ENCODE measurements at places on chromosomes 13 and 19.

GRCh38 chr13:82356667-82357410 is 1525.4 kb downstream of the SLITRK1 start:
- no peak for DNase-seq

GRCh38 chr13:69373747-69374425 is 733.7 kb upstream of the ATXN8OS start:
- no peak for DNase-seq

DNA sequence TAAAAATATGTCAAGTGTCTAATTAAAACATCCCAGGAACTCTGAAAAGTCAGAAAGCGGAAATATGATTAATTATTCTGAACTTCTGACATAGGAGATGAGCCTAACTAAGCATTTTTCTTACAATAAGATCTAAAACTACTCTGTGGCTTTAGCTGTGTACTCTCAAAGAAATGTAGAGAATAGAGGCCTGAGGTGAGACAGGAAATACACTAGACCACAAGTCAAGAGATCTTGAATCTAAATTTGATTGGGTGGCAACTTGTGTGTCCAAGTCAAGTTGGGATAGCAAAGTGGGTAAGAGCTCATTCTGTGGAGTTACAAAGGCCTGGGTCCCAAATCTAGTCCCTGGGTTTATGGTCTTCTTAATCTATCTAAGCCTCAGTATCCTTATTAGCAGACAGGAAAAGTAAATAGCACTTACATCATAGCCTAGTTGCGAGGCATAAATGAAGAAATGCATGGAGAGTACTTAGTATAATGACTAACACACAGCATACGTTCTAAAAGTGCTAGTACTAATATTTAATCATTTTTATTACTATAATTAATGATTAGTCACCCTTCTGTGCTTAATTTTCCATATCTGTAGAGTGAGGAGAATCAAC is 9.4 kb upstream of the LRRC63 start:
- DNase-seq: no peak

- DNase-seq: no peak
These were observed 29.6 kb upstream of the TMEM255B start for GRCh38 chr13:113729187-113730019.

DNA sequence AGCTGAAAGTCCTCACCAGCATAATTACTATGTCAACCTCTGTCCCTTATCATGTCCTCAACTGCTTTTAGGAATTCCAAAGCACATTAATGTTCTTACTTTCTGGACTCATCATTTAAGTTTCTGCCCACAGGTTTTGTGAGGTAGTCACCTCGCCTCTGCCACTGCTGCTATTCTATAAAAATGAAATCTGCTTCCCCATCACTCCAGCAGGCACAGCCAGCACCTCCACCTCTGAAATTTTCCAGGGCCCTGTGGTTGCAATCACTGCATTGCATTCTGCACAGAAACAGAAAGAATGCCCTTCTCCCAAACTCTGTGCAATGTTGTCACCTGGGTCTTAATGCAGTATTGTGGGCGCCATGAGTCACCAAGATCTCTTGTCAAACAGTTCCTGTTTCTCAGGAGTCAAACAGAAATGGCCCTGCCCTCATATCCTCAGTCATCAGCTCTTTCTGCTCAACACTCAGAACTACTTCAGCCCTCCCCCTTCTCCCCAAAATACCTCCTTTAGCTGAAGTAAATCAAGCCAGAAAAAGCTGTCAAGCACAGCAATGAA is 529.2 kb upstream of the NBEA start:
- DNase-seq: no peak

GRCh38 chr19:16260812-16261161 is 63.1 kb downstream of the AP1M1 start:
- DNase-seq: no peak

- DNase-seq: no peak
These were observed 73.1 kb upstream of the MTIF3 start for GRCh38 chr13:27523346-27524073.

DNA sequence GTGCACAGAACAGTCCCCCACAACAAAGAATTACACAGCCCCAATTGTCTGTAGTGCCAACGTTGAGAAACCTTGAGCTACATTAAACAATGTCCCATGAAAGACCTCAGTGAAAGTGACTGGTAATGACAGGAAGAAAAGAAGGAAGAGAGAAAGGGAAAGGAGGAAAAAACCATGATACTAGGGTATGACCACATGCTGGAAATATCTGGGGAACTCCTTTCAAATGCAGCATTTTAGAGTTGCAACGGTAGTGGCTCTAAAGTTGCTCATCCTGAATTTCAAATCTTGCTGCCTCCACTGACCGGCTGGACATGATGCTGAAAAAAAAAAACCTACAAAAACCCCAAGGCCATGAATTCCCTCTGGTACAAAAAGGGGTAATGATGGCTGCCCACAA is 26.5 kb downstream of the FPR3 start:
- no peak for DNase-seq

DNA sequence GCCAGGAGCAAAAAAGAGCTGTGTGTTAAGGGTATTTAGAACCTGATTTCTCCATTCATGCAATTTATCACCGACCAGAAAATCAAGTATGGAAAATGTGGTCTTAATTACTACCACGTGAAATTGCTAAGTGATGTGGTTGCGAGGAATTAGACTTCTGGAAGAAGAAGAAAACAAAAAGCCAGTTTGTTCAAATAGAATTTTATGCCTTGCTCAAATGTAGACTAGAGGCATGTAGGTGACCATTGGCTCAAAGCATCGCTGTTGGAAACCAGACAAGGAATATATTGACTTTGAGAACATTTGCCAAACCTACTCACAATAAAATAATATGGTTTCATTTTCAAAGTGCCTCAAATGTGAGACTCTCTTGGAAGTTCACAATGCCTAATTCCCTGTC is 57.3 kb upstream of the LRCH1 start:
- DNase-seq: no peak

DNA sequence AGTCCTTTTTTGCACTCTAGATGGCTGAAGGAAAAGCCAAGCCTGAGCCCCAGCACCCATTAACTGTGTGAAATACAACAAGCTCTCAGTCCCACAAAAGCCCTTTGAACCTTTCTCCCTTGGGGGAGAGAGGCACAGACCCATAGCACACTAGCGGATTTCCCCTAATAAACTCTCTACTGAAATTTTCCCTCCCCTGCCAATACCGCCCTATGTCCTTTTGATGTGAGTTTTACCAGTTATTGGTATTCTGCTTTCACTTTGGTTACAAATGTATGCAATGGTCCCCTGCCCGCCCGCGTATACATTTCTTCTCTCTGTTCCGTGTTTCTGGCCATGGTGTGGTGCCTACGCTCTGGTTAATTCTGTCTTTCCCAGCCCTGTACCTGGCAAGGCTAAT is 54.0 kb upstream of the MYO16 start:
- DNase-seq: no peak

DNA sequence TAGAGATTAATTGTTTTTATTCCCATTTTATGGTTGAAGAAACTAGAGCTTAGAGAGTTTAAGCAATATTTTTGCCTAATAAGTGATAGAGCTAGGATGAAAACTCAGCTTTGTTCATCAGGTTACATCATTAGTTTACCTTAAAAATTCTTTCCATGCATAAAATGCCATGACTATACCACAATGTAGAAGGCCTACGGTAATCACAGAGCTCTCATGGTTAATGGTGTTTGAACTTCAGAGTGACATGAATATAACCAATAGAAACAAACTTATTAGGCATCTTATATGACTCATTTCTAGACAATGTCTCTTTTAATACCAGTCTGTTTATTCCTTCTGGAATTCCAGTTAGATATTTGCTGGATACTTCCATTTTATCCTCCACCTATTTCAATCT is 78.5 kb downstream of the FGF9 start:
- DNase-seq: no peak

DNA sequence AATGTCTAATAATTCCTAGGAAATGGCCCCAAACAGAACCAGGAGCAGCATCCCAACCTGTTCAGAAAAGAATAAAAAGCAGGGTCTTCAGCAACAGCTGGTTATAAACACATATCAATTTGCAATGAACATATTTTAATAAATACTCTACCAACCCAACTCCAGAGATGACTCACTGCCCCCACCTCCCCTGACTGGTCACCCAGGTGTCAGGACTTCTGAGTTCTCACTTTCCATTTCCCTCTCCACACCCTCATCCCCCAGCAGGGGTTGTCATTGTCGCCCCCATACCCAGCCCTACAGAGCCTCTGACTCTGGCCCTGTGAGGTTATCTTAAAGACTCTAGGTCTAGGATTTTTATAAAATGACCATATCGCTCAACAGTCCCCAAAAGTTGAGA is 6.9 kb downstream of the SERPINE3 start:
- DNase-seq: no peak

GRCh38 chr19:33701565-33701964 is 79.8 kb downstream of the CHST8 start:
- no peak for DNase-seq

- DNase-seq: no peak
These were observed at the start of gene MYH14 for GRCh38 chr19:50203281-50204080. Gene MYH14 (plus strand): TSS chr19:50203622. CDS start chr19:50210366, 6,744 bp downstream.

GRCh38 chr19:7149956-7150705 is 80.6 kb downstream of the ZNF557 start:
- no peak for DNase-seq

- no peak for DNase-seq
These were observed 401.7 kb upstream of the HTR2A start for GRCh38 chr13:47298506-47298905.

DNA sequence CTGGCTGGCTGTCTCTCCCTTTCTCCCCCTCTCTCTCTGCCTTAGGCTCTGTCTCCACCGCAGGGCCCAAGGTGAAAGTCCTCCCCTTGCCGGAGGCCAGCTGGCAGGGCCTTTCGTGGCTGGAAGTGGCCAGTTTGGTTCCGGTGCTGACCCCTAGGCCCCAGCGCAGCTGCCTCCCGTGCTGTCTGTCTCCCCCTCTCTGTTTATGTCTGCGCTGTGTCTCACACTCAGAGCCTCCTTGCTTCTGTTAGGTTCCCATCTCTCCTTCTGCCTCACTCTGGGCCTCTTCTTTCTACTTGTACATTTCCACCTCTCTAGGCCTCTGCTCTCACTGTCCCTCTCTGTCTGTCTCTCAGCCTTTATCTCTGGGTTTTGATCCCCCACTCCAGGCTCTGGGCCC is 13.1 kb downstream of the CCDC97 start:
- DNase-seq: no peak

DNA sequence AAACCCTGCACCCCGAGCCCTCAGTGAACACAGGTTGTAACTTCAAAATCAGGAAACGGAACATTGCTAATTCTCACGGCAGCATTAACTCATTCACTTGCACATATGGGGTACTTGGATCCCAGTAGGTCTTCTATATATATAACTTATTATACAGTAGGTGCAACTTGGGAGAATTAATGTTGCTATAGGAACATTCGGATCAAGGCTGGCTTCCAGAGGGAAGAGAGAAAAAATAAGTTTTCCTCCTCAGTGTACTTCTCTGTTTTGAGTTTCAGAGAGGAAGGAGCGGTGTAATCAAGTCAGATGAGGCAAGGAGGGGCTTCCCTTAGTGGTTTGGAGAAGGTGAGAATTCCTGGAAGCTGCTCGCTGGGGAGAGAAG is 90.9 kb upstream of the ZNF507 start:
- no peak for DNase-seq

DNA sequence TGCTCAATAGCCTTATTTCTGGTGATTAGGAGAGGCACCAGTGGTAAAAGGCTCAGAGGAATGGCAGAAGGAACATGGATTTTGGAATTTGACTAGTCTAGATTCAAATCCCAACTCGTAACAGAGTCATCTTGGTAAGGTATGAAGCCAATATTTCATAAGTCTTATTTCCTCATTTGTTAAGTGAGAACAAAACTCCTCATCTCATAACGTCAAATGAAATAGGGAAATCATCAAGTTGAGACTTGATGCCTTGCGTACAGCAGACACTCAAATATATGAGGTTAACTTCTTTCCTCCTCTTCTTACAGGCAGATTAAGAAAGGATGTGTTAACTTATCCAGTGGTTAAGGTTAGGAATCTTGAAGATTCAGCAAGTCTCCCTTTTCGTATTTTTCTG is 189.2 kb downstream of the DLEU7 start:
- no peak for DNase-seq

GRCh38 chr13:110475550-110476219 is 85.8 kb downstream of the RAB20 start:
- DNase-seq: no peak

GRCh38 chr19:49685845-49686332 is 3.5 kb upstream of the ADM5 start:
- no peak for DNase-seq

- no peak for DNase-seq
These were observed 240.9 kb downstream of the FGF9 start for GRCh38 chr13:21911646-21912298.

DNA sequence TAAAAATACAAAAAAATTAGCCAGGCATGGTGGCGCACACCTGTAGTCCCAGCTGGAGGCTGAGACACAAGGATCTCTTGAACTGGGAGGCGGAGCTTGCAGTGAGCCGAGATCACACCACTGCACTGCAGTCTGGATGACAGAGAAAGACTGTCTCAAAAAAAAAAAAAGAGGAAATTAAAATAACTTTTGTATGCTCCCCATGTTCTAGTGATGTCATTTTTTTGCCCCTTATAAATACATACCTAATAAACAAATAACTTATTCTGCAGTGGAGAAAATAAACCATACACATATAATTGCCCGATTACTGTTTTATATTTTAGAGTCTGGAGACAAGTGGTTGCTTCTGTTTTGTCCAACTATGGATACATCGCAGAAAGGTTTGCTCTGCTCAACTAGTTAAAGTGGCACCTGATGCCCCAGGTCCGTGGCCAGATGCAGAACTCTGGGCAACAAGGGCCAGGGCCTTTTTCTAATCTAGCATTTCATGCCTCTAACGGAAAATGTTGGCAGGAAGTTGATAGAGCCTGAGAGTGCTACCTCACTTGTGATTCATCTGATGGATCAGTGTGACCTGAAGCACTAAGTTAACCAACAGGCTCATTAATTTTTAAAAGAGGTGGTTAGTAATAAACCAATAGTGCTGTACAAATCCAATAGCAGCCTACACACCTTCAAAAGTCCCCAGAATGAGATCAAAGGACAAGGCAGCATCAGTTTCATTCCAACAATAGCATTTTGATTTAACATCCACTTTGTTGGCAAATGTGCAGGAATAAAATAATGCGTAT is 18.8 kb downstream of the UBE2L5 start:
- DNase-seq: no peak

DNA sequence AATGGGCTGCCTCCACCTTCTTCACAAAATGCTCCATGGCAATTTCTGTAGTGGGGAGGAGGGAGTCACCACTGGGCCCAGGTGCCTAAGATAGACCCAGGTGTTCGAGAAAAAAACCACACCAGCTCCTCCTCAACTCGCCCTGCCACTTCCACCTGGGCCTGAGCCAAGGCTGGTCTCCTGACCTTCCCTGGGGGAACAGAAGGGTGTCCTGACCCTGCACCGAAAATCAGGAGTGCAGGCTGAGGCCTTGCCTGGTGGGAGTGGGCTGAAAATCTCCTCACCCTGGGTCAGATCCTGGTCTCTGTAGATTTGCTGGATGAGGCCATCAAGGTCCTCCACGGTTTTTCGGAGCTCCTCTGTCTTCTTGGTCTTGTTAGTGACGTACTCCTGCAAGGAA is 17.6 kb upstream of the AKAP8 start:
- DNase-seq: no peak

DNA sequence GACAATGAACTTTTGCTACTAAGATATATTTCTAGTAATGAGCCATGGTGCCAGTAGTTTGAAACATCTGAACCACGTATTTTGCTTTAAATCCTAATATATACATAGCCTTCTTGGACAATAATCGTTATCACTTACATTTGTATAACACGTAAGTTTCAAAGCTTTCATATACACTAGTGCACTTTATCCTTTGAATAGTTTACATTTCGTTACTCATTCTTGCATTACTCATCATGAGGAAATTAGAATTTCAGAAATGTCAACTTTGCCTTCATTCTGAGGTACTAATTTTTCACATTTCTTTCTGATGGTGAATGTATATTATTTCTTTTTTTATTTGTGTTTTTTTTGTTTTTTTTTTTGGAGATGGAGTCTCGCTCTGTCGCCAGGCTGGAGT is 5.8 kb downstream of the KBTBD7 start:
- no peak for DNase-seq
